ENCODE measurements at places on chromosomes 12 and 14.

DNA sequence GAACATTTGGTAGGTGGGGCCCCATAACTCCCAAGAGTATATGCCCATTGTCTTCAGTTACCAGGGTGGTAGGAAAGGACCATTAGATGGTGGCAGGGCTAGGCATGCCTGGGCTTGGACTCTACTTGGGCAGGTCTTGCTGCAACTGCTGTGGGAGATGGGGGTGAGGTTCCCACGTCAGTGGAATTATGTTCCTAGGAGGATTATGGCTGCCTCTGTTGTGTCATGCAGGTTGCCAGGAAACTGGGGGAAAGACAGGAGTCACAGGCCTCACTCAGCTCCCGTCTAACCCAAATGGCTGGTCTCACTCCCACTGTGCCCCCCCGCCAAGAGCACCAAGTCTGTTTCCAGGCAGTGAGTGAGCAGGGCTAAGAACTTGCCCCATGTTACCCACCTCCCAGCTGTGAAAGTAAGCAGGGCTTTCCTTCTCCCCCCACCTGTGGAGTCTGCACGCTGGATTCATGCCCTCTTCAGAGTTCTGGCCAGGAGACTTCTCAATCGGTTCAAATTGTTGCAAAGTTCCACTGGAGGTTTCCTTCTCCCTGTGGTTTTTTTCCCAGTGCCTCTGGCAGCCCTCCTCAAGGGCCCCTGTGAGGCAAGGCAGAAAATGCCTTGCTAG lies 337.5 kb downstream of the CCDC91 start:
- DNase-seq = no peak
- peaks cover 7% of the 10 kb centered on the region for H3K4me1 ChIP-seq
- H3K4me3 ChIP-seq = no peak overlapping the region
- peaks cover 17% of the 10 kb centered on the region for H3K36me3 ChIP-seq

DNA sequence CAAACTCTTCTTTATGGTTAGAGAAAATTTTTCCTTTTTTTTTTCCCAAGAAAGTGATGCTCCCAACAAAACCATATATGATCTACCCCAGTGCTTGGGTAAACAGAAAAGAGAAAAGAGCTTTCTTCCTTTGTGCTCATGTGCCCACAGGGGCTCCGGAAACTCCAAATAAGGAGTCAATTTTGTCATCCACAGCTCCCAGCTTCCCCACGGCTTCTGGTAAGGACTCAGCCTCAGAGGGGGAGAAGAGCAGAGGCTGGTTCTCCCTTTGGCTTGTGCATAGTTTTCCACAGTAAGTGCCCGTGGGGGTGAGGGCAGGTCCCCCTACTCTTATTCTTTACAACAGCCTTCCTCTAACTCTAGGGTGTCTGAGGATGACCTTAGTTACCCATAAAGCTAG lies 13.3 kb upstream of the RGS6 start:
- no peak for DNase-seq
- H3K36me3 ChIP-seq = no peaks in the 10 kb centered on the region
- H3K4me3 ChIP-seq = no peak overlapping the region

DNA sequence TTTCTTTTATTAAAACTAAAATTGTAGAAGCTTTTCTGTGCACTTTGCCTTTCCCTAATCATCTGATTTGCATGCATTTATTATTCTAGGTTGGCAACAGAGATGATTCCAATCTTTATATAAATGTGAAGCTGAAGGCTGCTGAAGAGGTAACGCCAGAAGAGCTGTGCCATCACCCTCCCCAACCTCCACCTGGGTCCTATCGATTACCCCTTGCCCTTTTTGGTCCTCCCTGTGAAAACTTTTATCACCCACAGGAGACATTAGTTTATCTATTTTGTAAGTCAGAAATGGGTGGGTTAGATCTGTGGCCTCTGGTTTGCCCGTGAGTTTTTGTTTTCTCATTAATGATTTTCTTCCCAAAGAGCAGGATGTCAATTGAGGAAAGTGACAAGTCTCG lies 22.8 kb downstream of the MTHFD1 start:
- no peaks in the 10 kb centered on the region for H3K27me3 ChIP-seq
- H3K27ac ChIP-seq = no peak overlapping the region
- no peak overlapping the region for H3K4me3 ChIP-seq
- peaks cover 32% of the 10 kb centered on the region for H3K4me1 ChIP-seq
- no peak for DNase-seq

DNA sequence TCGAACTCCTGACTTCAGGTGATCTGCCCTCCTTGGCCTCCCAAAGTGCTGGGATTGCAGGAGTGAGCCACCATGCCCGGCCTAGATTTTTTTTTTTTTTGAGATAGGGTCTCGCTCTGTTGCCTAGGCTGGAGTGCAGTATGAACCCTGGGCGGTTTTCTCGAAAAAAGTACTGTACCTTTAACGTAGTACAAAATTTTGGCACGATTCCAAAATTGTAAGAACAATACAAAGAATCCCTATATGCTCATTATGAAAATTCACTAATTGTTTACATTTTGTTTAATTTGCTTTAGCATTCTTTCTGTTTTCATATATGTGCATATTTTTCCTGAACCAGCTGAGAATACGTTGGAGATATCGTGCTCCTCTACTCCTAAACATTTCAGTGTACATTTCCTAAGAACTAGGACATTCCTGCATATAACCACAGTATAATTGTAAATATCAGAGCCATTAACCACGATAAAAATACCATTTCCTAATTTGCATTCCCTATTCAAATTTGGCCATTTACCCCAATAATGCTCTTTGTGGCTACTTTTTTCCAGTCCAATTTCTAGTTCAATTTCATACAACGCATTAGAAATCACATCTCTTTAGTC lies 97.8 kb downstream of the RPS6KA5 start:
- no peaks in the 10 kb centered on the region for H3K27me3 ChIP-seq
- H3K27ac ChIP-seq = no peak overlapping the region
- no peak for DNase-seq
- no peak overlapping the region for H3K4me3 ChIP-seq
- H3K36me3 ChIP-seq = peaks cover 70% of the 10 kb centered on the region
